ENCODE measurements at places on chromosomes 13 and 19. TPM values are rescaled to one million over a fixed set of nuclear protein-coding genes. Genes with fewer than 3 reads are reported as not detected.

- H3K4me1 ChIP-seq = no peaks in the 10 kb centered on the region
- H3K27me3 ChIP-seq = no peaks in the 10 kb centered on the region
- H3K36me3 ChIP-seq = no peaks in the 10 kb centered on the region
- DNase-seq = no peak
Measured at GRCh38 chr13:59728896-59729545, 434.7 kb downstream of the DIAPH3 start.

- no peak for DNase-seq
- H3K27ac ChIP-seq = no peak overlapping the region
- H3K4me1 ChIP-seq = no peaks in the 10 kb centered on the region
- H3K27me3 ChIP-seq = no peaks in the 10 kb centered on the region
Measured at GRCh38 chr13:113350065-113350937, 13.6 kb downstream of the GRTP1 start.

DNA sequence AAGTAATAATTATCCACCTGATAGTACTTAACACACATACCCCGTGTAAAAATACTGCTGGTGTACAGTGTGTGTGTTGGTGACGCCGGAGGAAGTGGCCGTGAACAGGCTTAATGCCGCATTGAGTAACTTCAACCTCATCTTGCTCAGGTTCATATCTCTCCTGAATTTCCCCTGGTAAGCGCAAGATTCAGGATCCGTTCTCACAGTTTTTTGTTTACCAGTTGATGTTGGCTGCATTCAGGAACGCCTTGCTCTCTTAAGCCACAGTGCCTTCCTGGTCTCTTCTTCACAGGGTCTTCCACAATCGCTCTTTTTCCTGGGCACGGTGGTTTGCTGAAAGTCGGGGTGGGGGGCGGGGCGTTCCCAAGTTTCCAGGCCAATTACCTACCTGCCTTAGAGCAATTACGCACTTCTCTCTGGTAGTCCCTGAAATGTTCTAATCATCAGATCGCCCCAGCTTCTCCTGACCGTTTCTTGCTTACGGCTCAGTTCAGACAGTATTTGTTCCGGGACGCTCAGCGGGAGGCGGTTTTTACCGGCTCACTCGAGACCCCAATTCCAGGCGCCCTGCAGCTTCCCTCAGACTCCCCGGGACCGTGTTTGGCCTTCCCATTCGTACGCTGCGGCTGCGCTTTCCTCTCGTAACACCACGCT is 706 bp upstream of the DNAJC3 start:
- no peaks in the 10 kb centered on the region for H3K27me3 ChIP-seq
- H3K27ac ChIP-seq = peak overlapping the region; percentile 94
- peaks cover 15% of the 10 kb centered on the region for H3K36me3 ChIP-seq
- H3K4me3 ChIP-seq = peak overlapping the region; percentile 90
- peak; percentile 75 for DNase-seq
- peaks cover 45% of the 10 kb centered on the region for H3K4me1 ChIP-seq

DNA sequence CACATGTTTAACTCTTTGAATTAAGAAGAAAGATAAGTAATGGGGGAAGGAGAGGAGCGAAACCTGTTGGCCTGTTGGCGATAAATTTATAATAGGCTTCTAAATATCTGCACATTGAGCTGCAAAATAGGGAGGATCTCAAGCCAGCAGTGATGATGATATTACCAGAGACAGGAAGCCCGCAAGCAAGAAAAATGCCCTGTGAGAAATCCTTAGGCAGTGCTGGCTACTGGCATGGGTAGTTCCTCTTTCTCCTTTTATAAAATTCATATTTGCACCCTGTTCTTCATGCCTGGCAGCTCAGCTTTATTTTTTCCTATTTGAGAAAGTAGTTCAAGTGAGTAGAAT is 858 bp upstream of the USP12 start:
- H3K4me1 ChIP-seq = peaks cover 37% of the 10 kb centered on the region
- peak overlapping the region; percentile 78 for H3K4me3 ChIP-seq
- H3K27me3 ChIP-seq = no peaks in the 10 kb centered on the region
- peak overlapping the region; percentile 72 for H3K27ac ChIP-seq
- no peaks in the 10 kb centered on the region for H3K36me3 ChIP-seq
- peak; percentile 28 for DNase-seq

GRCh38 chr13:30581582-30581981 is 36.1 kb upstream of the USPL1 start:
- peaks cover 26% of the 10 kb centered on the region for H3K4me1 ChIP-seq
- H3K27me3 ChIP-seq = no peaks in the 10 kb centered on the region
- no peak overlapping the region for H3K27ac ChIP-seq

DNA sequence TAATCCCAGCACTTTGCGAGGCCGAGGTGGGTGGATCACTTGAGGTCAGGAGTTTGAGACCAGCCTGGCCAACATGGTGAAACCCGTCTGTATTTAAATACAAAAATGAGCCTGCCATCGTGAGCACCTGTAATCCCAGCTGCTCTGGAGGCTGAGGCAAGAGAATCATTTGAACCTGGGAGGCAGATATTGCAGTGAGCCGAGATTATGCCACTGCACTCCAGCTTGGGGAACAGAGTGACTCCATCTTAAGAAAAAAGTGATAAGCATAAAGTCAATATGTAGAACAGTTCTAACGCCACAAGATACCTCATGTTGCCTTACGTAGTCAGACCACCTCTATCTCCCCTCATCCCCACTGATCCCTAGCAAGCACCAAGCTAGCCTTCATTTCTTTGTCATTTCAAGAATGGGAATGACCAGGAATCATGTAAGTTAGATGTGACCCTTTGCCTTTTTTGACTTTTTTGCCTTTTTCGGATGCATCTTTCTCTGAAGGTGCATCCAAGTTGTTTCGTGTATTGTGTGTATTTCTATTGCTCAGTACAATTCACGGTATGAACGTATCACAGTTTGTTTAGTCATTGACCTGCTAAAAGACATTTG is 6.4 kb downstream of the RPL21 start:
- DNase-seq = no peak
- H3K27me3 ChIP-seq = no peaks in the 10 kb centered on the region
- no peak overlapping the region for H3K27ac ChIP-seq

GRCh38 chr13:110340812-110341444 is 33.8 kb downstream of the COL4A2 start:
- H3K4me3 ChIP-seq = no peak overlapping the region
- peak overlapping the region; percentile 34 for H3K27ac ChIP-seq
- no peaks in the 10 kb centered on the region for H3K27me3 ChIP-seq

DNA sequence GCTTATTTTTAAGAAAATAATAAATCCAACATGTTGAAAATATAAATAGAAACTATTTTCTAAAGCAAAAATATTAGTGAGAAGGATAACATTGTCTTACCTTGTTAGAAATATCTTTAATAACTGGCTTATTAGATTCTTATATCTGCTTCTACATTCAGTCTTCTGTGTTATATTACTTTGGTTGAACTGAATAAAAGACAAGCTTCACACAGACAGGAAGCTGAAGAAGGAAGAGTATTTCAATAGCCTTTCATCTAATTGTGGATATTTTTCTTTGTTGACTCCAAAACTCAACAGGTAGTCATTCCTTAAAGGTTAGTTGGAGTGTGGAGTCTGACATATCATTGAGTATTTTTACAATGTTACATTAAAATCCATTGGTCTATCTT is 10.9 kb downstream of the SETDB2 start:
- H3K4me3 ChIP-seq = no peak overlapping the region
- H3K27me3 ChIP-seq = no peaks in the 10 kb centered on the region
- H3K4me1 ChIP-seq = peaks cover 4% of the 10 kb centered on the region
- no peak overlapping the region for H3K27ac ChIP-seq
- H3K36me3 ChIP-seq = peaks cover 11% of the 10 kb centered on the region
- no peak for DNase-seq

DNA sequence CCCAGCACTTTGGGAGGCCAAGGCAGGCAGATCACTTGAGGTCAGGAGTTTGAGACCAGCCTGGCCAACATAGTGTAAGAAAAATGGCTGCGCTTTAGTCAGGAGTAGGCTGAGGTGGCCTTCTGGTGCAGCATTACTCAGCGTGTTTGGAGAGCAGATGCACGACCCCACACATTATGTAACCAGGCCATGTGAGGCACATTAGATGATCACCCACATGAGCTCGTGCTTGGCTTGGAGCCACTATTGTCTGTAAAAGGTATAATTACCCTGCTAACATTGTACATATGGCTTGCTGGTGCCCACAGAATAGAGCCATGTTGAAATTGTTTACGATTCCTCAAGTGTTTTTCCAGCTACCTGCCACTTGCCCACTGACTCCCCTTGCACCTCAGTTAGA is 24.0 kb upstream of the SCEL start:
- peaks cover 32% of the 10 kb centered on the region for H3K4me1 ChIP-seq
- H3K36me3 ChIP-seq = no peaks in the 10 kb centered on the region
- DNase-seq = no peak
- H3K27me3 ChIP-seq = peaks cover 13% of the 10 kb centered on the region
- no peak overlapping the region for H3K27ac ChIP-seq

GRCh38 chr13:21075379-21076249 is 14.2 kb upstream of the LATS2 start:
- H3K27ac ChIP-seq = no peak overlapping the region
- H3K4me3 ChIP-seq = no peak overlapping the region
- peaks cover 19% of the 10 kb centered on the region for H3K4me1 ChIP-seq
- H3K27me3 ChIP-seq = no peaks in the 10 kb centered on the region
- H3K36me3 ChIP-seq = no peaks in the 10 kb centered on the region
- DNase-seq = no peak

- DNase-seq = no peak
- no peak overlapping the region for H3K4me3 ChIP-seq
- peaks cover 43% of the 10 kb centered on the region for H3K36me3 ChIP-seq
- H3K27me3 ChIP-seq = no peaks in the 10 kb centered on the region
- H3K27ac ChIP-seq = no peak overlapping the region
Measured at GRCh38 chr13:41257535-41257934, 5.8 kb downstream of the MTRF1 start.

DNA sequence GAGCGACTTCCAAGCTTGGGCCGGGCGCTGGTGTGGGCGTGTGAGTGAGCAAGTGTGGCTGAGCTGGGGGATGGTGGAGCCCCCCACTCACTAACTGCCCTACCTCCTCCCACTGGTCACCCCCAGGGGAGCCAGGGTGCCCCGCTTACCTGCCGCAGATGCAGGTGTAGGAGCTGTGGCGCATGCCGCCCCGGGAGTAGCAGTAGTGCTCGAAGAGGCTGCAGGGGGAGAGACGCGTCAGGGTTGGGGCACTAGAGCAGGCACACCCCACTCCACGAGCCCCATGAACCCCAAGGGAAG is 39.9 kb downstream of the CEBPG start:
- no peaks in the 10 kb centered on the region for H3K36me3 ChIP-seq
- H3K4me1 ChIP-seq = no peaks in the 10 kb centered on the region
- no peaks in the 10 kb centered on the region for H3K27me3 ChIP-seq

DNA sequence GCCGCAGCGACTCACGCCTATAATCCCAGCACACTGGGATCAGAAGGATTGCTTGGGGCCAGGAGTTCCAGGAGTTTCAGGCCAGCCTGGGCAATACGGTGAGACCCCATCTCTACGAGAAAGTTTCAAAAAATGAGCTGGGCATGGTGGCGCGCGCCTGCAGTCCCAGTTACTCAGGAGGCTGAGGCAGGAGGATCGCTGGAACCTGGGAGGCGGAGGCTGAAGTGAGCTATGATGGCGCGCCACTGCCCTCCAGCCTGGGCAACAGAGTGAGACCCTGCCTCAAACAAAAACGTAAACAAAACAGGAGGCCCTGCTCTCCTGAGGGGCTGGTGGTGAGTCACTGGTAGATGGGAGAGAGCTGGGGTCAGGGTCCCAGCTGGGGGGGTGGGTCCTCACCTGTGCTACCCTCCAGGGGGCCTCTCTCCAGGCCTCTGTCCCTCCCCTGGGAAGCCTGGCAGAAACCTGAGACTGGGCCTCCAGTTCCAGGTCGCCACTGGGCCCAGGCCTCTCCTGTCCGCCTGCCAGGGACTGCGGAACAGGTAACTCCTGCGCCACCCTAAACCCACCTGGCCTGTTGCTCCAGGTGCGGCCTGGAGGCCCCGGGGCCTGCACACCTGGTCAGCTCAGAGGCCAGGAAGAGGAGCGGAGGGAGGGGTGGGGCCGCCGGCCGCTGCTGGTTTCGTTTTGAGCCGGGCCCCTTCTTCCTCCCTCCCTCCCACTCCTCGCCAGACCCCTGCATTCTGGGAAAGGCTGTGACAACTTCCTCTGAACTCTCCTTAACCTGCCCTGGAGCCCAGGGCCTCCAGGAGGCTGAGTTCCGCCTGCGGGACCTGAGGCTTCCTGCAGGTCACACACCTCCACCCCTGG is 17.2 kb upstream of the ZBTB7A start:
- H3K27me3 ChIP-seq = no peaks in the 10 kb centered on the region
- peaks cover 21% of the 10 kb centered on the region for H3K36me3 ChIP-seq
- no peak overlapping the region for H3K4me3 ChIP-seq
- no peak overlapping the region for H3K27ac ChIP-seq
- DNase-seq = no peak
- H3K4me1 ChIP-seq = no peaks in the 10 kb centered on the region

DNA sequence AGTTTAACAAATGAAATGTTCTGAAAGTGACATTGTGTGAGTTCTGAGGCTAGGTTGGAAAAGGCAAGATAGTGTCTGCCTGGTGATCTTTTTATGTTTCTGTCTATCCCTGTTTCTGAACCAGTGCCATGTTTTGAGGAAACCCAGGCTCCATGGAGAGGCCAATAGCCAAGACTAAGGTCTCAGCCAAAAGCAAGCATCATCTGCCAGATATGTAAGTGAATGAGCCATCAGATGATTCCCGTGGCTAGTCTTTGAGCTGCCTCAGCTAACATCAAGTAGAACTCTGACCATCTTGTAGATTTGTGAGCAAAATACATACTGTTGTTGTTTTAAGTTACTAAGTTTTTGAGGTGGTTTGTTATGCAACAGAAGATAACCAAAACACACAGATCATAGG is 19.6 kb upstream of the CCNA1 start:
- DNase-seq = no peak
- H3K27ac ChIP-seq = no peak overlapping the region
- no peaks in the 10 kb centered on the region for H3K27me3 ChIP-seq

GRCh38 chr19:35596366-35596999 is 10.5 kb downstream of the PMIS2 start:
- DNase-seq = peak; percentile 16
- no peak overlapping the region for H3K27ac ChIP-seq
- H3K4me3 ChIP-seq = no peak overlapping the region
- H3K36me3 ChIP-seq = no peaks in the 10 kb centered on the region
- H3K4me1 ChIP-seq = no peaks in the 10 kb centered on the region

GRCh38 chr13:98721825-98722510 is 30.5 kb downstream of the SLC15A1 start:
- no peaks in the 10 kb centered on the region for H3K27me3 ChIP-seq
- H3K4me1 ChIP-seq = no peaks in the 10 kb centered on the region
- no peak overlapping the region for H3K27ac ChIP-seq
- H3K36me3 ChIP-seq = no peaks in the 10 kb centered on the region
- DNase-seq = no peak

Gene PINLYP
- not detected for total RNA-seq

Gene GARIN5A
- total RNA-seq = 2.7 TPM

Gene ANGPTL8
- total RNA-seq = not detected

Gene ZNF30
- total RNA-seq = 4.0 TPM

Gene HAUS8
- 6.6 TPM for total RNA-seq

Measured in MCF 10A (cell line).